AG04449 (cell line): ENCODE measurements at places on chromosomes 2 and 18.

GRCh38 chr2:241620419-241620769, 16.6 kb downstream of the THAP4 start:
- no peak for DNase-seq

GRCh38 chr2:128617661-128618060, 299.0 kb upstream of the HS6ST1 start:
- DNase-seq: no peak

- no peak for DNase-seq
Measured at GRCh38 chr2:73307720-73308119, 14.4 kb upstream of the EGR4 start.

DNA sequence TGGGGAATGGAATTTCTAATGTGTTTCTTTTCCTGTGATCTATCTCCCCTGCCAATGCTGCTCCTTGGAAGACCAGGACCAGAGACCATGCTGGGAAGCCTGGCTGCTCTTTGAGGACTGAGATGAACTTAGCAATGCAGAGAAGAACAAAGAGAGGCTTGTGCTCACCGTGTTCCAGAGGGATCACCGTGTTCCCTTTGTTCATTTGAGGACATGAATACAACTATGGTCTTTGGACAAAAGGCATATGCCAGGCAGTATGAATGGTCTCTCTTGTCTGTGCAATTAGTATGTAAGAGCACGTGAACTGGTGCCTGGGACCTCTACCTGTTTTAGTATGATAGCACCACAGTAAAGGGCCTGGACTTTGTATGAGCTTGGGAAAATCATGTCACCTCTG, 139.9 kb downstream of the TDRD15 start:
- DNase-seq: no peak

DNA sequence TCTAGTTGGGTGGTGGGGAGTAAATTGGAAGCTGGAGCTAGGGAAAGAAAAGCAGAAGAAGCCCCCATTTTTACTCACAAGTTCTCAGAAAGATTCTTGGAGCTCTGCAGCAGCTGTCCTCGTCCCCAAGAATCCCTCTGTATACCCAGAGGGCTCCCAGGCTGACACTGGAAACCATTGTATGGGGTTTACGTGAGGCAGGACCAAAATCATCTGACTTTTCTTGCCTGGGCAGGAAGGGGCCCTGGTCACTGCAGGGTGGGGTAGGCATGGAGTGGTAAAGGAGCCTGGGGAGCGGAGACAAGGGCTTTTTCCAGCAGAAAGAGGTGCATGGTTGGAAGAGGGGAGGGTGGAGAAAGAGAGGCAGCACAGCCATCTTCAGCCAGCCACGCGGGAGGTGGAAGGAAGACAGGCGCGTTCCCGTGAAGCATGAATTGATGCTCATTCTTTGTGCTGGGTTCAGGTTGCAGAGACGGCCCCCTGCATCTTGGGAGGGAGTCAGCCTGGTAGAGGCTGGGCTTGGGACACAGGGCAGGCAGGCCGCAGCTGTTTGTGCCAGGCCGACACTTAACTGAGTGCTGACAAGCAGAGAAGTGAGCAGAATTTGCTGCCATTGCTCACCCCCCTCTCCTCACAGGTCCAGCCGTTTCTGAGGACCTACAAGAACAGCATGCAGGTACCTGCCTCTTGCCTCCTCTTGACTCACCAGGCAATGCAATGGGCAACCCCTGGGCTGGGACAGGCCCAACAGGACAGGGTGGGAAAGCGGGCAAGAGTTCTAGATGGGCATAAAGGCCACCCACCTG, 94.8 kb downstream of the PLB1 start:
- no peak for DNase-seq

- DNase-seq: no peak
Measured at GRCh38 chr2:46184794-46185583, 112.2 kb upstream of the EPAS1 start.

GRCh38 chr2:39932198-39932597, 153.1 kb upstream of the THUMPD2 start:
- no peak for DNase-seq

- no peak for DNase-seq
Measured at GRCh38 chr2:118845005-118845521, 2.4 kb downstream of the EN1 start.

DNA sequence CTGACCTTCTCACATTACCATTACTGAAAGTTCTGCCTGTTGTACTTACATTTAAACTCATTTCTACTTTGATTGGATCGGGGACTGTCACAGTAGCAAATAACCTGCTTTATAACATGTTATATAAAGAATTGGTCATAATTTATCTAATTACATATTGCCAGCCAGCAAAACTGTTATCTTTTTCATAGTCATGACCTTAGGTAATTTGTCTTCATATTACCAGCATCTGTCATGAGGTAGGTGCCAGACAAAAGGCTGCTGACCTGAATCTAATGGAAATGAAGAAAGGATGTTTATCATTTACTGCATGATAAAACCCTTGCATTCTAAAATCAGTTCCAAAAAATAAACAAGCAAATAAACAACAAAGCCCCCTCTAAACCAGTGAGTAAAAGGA, 89.4 kb upstream of the LRP1B start:
- DNase-seq: no peak

DNA sequence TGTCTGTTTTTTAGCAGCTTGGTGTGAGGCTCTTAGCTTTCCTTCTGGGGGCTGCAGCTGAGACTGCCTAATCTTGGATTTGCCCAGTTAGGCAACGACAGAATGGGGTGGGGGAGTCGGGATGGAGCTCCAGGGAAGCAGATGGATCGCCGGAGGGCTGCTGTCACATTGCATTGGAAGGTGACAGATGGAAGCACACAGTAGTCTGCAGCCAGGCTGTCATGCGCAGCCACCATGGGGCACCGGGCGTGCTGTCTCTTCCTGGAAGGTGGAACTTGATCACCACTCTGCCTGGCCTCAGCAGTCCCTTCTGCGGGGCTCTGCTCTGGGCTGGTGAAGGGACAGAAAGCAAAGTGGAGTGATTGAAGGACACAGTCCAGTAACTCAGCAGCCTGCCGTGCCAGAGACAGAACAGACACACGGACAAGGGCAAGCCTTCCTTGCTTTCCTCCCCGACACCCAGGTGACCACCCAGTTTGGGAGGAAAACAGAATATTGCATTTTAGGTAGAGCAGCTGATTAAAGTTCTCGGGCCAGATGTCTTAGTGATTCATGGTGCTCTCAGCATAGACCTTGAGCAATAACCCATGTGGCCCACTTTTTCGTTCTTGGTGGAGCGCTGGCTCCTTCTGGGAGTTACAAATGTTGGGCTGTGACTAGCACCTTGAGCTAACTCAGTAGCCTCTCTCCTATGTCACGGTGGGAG, 40.9 kb downstream of the RNF144A start:
- DNase-seq: no peak

GRCh38 chr2:11329776-11330175, 14.7 kb downstream of the ROCK2 start:
- no peak for DNase-seq

GRCh38 chr2:134674687-134675086, 44.1 kb downstream of the TMEM163 start:
- DNase-seq: no peak

GRCh38 chr2:128879161-128879560, 560.5 kb upstream of the HS6ST1 start:
- DNase-seq: no peak

DNA sequence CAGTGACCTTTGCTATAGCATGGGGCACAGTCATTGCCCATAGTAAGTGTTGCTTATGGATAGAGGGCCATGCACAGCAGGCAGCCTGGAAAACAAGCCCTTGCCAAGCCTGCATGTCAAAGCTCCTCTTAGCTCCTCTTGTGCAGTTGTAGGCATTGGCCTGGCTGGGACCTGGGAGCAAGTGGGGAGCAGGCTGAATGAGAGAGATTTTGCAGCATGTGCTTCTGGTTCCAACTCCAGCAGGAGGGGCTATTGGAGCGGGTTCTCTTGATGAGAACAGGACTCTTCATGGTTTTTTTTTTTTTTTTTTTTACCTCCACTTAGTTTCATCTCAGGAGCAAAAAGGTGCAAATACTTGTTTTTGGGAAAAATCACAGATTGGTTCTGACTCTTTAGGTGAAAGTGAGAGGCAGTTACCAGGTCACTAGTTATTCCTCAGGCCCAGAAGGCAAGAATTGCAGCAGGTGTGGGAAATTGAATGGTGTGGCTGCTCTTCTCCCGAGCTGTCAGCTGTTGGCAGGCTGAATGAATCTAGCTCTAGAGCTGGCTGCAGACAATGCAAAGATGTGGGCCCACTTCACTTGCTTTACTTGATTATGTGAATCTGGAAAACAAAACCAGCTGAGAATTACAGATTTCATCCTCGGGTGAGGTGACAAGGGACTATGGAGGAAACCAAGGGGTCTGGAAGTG, 95.9 kb downstream of the MAP4K4 start:
- no peak for DNase-seq

GRCh38 chr2:12391116-12391515, 325.6 kb upstream of the TRIB2 start:
- no peak for DNase-seq

DNA sequence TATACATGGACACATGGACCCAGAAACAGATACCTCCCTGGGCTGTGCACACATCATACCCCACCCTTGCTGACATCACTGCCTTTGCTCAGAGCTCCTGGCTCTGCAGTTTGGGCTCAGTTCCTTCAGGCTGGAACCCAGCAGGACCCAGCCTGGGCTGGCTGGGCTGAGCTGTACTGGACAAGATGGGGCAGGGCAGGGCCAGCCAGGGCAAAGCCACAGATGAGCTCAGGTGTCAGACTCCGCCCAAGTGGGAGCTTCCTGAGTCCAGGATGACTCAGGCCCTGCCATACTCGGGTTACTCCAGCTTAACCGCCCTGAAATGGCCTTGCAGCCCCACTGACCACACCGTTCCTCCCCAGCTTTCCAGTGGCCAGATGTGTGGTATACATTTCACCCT, 284.9 kb downstream of the OSR1 start:
- DNase-seq: no peak

- DNase-seq: no peak
Measured at GRCh38 chr2:24152413-24153197, 22.2 kb upstream of the FAM228A start.

GRCh38 chr18:11256251-11256650, 106.9 kb upstream of the PIEZO2 start:
- no peak for DNase-seq

DNA sequence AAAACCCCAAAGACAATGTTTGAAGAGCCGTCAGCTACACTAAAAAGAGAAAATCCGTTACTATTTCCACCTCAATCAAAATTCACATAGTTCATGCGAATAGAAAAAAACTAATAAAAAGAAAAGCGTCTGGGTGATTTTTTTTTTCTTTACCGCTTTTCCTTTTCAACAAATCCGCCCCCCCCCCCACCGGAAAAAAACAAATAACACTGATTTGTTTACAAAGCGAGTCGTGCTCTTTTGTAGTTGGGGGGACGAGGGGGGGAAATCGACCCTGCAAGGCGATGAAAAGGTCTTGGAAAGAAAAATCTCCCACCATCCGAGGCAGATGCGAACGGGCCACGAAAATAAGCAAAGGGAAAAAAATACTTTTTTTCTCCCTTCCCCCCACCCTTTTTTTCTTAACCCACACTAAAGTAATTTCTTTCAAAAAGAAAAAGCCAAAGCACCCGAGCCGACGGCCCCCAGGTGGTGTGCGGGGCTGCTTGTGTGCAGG, 638 bp downstream of the ZNF521 start:
- no peak for DNase-seq

GRCh38 chr2:207156451-207157161, 9.1 kb downstream of the KLF7 start:
- DNase-seq: no peak
